ENCODE measurements at places on chromosomes 7 and 10.

GRCh38 chr10:132507956-132508490, 29.6 kb upstream of the INPP5A start:
- no peak for DNase-seq

GRCh38 chr7:156927571-156928405, 21.7 kb upstream of the NOM1 start:
- DNase-seq, result no peak

DNA sequence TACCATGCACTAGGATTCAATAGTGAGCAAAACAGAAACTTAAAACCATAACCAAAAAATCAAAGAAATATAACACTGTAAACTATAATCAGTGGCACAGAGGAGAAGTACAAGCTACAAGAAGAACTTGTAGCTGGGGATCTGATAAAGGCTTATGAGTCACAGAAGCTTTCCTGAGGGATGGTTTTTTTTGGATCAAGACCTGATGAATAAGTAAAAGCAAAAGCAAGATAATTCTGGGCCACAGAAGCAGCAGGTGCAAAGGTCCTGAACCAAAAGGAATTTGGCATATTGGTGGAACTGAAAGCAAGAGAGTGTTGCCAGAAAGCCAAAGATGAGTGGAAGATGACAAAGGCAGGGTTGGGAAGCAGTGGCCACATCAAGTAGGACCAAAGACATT, 37.4 kb upstream of the BET1 start:
- DNase-seq, result no peak

DNA sequence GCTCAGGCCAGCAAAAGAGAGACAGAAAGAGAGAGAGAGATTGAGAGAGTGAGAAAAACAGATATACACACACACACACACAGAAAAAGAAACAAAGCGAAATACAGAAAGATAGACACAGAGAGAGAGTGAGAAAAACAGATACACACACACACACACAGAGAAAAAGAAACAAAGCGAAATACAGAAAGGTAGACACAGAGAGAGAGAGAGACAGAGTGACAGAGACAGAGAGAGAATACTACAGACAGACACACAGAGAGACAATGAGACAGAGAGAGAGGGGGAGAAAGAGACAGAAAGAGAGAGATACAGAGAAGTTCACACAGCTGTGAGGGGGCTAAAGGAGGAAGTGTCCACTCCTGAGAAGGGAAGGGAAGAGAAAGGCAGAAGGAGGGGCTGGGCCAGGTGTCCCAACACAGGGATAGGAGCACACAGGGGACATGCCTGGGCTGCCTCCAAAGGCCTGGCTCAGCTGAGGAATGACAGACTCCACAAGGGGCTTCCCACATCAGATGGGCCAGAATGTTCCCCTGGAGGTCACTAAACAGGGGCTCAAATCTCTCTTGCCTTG, 4.3 kb downstream of the GCK start:
- no peak for DNase-seq

GRCh38 chr10:51462076-51462779, 237.2 kb downstream of the CSTF2T start:
- no peak for DNase-seq

DNA sequence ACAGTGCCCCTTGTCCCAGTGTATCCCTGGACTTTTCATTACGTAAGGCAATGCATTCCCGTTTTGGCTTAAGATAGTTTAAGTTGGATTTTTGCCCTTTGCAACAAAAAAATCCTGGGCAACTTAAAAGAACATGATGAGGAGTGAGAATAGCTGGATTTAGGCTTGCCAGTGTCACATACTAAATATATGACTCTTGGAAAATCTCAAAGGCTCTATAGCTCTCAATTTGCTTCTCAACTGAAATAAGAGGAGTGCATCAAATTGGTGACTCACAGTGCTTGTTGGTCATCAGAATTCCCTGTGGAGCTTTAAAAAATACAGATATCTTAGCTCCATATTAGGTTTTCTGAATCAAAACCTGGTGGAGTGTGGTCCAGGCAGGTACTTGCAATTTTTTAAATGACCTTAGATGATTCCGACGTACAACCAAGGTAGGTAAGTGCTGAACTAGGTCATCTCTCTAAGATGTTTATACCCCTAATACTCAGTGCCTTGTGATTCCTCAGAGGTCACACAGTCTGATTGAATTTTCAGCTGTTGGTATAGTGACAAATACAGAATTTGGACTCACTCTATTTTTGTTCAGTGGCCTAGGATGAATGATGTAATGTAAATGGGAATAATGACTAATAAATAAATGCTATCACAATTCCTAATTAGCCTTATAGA, 33.9 kb upstream of the ORC5 start:
- DNase-seq, result no peak

DNA sequence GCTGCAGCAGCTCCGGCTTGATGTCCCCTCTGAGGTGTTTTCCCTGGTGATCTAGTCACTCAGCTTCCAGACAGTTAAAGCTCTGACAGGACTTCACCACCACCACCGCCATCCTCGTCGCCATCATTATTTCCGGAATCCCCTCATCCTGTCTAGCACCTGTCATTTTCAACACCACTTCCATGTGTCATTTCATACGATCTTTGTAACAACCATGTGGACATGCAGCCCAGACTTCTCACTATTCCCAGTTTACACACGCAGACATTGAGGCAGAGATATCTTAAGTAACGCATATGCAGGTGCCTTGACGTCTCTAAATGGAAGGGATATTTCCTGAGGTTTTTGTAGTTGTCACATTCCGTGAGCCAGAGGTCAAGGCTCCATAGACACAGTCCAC, 530.6 kb upstream of the FOXK1 start:
- DNase-seq, result no peak

GRCh38 chr7:93717217-93717900, 142.8 kb upstream of the CALCR start:
- DNase-seq, result no peak

GRCh38 chr10:33579996-33580395, 245.5 kb upstream of the NRP1 start:
- no peak for DNase-seq

DNA sequence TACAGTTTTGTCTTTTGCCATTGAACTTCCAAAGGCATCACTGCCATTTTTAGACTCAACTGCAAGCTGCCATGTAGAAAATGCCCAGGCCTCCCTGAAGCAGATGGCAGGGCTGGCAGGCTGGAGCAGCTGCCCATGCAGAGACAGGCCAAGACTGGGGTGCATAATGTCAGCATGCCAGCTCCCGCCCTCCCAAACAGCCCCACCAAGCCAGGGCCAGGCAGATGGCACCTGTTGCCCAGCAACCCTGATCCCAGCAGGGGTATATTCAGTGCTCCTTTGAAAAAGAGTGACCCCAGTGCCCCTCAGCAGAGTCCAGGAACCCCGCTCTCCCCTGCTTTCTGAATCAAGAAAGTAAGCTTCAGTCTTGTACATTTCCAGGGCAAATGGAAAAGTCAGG, 32.6 kb downstream of the VSTM4 start:
- DNase-seq, result no peak

DNA sequence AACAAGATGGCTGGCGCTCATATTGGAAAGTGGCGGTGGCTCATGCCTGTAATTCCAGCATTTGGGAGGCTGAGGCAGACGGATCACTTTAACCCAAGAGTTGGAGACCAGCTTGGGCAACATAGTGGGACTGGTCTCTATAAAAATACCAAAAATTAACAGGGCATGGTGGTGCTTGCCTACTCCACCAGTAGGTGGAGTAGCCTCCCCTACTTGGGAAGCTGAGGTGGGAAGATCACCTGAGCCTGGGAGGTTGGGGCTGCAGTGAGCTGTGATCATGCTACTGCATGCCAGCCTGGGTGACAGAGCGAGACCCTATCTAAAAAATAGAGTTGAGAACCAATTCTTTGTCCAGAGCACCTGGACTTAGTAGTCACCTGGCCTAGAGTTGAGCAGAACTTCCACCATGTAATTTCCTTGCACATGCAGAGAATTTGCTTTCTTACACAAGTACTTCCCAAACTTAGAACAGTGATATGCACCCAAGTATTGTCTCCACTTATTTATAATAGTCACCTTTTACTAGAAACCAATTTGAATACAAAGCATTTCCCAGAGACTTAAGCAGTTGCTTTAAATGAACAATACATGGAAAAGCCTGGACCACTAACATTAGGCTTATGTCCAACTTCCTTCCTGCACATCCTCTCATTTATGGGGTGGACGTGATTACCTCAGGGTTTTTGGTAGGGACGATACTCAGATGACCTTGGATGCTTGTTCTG, 15.9 kb downstream of the LAMB4 start:
- DNase-seq, result no peak

GRCh38 chr10:106111246-106111645, 1053.3 kb downstream of the SORCS1 start:
- DNase-seq, result no peak

DNA sequence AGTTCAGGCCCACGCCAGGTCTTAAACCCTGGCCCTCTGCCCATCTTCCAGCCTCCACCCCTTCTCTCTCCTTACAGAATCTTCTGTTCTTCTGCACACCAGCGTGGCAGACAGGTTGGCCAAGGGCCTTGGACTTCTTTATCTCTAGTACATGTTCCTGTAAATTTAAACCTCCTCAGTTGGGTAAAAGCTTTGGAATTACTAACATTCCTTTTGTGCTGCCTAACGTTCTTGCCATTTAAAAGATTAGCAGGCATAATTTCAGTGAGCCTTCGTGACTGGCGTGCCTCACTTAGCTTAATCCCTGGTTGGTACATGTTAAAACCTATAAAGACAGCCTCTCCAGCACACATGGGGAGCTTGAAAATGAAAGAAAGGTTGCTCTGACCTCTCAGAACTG, 192.2 kb downstream of the CUX1 start:
- DNase-seq, result no peak

- DNase-seq, result no peak
These were observed 428.3 kb downstream of the TNS3 start for GRCh38 chr7:47153576-47153975.

DNA sequence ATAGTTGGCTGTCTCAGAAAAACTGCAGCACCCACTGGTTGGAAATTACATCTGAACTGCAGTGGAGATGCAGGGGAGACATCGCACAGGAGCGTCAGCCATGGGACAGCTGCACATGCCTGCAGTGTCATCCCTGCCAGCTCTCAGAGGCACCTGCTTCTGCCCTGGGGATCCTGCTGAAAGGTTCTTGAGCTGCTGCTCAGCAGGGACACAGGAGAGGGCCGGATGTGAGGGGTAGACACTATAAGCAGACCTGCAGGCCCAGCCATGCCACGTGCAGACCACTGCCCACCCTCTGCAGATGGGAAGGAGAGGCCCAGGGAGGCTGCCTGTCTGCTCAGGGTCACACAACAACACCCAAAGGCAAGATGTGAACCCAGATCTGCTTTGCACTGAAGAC, 601.4 kb downstream of the DNAJB6 start:
- no peak for DNase-seq

GRCh38 chr7:103598326-103598905, 152.4 kb upstream of the SLC26A5 start:
- no peak for DNase-seq

- no peak for DNase-seq
These were observed 13.7 kb downstream of the RFC2 start for GRCh38 chr7:74240482-74240881.

GRCh38 chr7:140609646-140610045, 31.0 kb downstream of the DENND2A start:
- DNase-seq, result no peak

DNA sequence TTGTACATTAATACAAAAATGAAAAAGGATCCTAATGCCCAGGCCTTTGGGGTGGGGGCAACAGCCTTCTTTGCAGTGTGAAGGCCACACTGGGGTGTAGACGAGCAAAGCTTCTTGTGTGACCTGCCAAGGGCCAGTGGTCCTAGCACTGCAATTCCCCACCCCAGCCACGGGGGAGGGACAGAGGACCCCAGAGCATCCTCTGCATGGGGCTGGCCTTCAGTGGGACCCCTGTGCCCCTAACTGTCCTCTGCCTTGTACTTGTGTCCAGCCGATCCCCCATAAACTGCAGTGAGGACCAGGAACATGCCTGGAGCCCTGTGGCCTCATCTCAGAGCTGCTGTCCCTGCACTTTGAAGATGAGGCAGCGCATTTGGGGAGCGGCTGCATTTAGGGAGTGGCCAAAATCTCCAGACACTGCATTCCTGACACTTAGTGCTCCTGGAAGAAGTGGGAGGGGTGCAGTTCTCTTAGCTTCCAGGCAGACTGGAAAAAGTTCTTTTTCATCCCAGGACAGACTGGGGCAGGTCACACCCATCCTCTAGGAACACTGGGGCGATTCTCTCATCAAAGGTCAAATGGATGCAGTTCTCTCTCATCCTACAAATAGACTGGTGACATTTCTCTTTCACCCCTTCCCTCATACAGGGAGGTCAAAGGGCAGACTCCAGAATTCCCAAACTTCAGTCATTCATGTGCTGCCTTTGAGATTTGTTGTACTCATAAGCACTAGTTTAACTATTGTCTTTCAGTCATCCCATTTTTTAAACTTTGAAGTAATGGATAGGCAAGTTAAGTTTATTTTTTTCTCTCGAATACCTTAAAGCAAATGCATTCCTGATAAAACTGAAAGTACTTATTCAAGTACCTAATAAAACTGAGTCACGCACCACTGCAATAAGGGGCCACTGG, 922 bp upstream of the MYO1G start:
- DNase-seq, result no peak

GRCh38 chr7:73504920-73505319, 17.2 kb downstream of the BAZ1B start:
- no peak for DNase-seq

DNA sequence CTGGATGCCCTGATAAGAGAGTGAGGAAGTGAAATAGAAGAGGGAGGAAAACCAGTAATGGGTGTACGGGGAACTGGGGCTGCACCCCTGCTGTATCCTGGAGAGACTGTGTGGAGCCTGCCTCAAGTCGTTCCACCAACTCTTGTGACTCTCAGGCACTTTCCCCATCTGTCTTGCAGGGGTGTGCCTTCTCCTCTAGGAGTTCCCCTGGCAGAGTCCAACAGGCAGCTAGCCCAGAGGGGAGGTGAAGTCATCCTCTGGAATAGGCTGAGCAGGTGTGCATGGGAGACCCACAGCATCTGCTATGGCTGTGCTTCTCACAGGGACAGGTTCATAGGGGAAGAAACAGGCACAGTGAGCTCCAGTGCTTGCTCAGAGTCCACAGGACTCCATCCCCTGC, 46.8 kb downstream of the WIPF3 start:
- no peak for DNase-seq

- no peak for DNase-seq
These were observed 177.0 kb upstream of the GLI3 start for GRCh38 chr7:42414028-42414427.
